ENCODE measurements at places on chromosomes 4 and X.

GRCh38 chr4:108213723-108214122 is 45.0 kb upstream of the LEF1 start:
- DNase-seq: no peak

GRCh38 chr4:77196866-77197265 is 39.9 kb downstream of the CCNG2 start:
- no peak for DNase-seq

DNA sequence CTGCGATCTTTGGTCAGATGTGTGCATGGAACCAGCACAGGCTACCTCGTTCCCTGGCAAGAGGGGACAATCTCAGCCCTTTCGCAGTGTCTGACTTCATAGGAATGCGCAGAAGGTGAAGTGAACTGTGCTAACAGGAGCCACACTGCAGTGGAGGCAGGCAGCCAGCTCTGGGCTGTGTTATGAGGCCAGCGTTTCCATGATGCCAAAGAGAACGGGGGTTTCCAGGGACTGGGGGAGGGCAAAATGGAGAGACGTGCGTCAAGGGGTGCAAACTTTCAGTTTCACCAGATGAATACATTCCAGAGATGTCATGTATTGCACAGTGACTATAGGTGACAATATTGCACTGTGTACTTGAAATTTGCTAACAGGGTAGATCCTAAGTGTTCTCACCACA is 30.4 kb downstream of the CLDN34 start:
- no peak for DNase-seq

GRCh38 chrX:97743014-97743413 is 859.3 kb downstream of the RPA4 start:
- no peak for DNase-seq

GRCh38 chr4:107740381-107740780 is 20.3 kb upstream of the PAPSS1 start:
- DNase-seq: no peak

DNA sequence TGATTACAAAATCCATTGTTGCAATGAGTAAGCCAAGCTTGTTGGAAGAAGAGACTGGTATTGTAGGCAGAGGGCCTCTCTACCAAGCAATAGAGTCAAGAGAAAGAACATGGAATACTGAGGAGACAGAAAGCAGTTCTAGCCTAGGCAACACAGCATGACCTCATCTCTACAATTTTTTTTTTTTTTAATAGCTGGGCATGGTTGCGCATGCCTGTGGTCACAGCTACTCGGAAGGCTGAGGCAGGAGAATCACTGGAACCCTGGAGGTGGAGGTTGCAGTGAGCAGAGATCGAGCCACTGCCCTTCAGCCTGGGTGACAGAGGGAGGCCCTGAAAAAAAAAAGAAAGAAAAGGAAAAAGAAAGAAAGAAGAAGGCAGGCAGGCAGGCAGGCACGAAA is 11.7 kb upstream of the ZBTB33 start:
- no peak for DNase-seq

DNA sequence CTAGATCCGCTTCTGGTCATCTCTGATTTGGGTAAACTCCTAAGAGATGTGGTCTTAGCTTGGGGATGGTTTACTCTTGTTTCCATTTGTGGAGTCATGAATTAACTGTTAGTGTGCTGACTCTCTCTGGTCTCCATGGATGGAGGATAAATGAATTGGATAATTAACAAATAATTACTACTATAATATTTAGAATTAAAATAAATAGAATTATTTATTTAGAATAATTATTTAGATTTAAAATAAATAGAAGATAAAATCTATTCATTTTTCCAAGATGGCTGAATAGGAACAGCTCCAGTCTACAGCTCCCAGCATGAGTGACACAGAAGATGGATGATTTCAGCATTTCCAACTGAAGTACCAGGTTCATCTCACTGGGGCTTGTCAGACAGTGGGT is 1587.4 kb upstream of the AGA start:
- no peak for DNase-seq

- DNase-seq: no peak
These were observed 63.7 kb downstream of the COL25A1 start for GRCh38 chr4:109238746-109239145.

DNA sequence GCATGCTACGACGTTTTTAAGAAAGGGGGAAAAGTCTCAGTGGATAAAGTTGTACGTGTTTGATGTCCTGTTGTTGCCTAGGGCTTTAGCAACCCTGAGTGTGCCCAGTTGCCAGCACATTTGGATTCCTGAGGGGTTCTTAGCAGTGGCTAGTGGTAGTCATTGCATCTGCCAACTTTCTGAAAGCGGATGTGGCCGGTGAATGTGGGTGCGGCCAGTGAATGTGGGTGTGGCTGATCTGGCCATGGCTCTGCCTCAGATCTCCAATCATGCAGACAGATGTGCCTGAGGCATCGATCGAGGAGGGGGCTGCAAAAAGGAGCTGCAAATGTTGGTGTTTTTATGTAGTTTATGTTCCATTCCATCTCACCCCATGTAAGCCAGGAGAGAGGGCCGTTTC is 41.5 kb upstream of the FAT1 start:
- no peak for DNase-seq

- no peak for DNase-seq
These were observed 660.6 kb upstream of the NR3C2 start for GRCh38 chr4:149102765-149103164.

- no peak for DNase-seq
These were observed 112.5 kb upstream of the ATP6AP2 start for GRCh38 chrX:40468033-40468846.

DNA sequence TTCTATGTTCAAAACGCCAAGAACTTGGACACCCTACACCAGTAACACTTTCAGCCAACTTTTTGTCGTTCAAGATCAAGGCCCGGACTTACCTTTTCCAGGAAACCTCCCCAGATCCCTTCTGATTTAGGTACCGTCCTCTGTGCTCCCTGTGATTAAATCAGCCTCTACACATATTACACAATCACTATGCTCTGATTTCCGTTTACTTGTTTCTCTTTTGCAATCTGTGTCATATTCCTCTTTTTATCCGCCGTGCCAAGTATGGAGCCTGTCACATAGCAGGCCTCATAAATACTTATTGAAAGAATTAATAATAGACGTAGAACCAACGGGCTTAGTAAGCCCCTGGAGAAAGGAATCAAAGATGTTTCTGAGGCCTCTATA is 722 bp upstream of the TMEM33 start:
- DNase-seq: no peak

GRCh38 chr4:56859841-56860240 is 38.3 kb upstream of the SPINK2 start:
- no peak for DNase-seq

GRCh38 chr4:47577779-47578553 is 92.9 kb downstream of the ATP10D start:
- DNase-seq: no peak

DNA sequence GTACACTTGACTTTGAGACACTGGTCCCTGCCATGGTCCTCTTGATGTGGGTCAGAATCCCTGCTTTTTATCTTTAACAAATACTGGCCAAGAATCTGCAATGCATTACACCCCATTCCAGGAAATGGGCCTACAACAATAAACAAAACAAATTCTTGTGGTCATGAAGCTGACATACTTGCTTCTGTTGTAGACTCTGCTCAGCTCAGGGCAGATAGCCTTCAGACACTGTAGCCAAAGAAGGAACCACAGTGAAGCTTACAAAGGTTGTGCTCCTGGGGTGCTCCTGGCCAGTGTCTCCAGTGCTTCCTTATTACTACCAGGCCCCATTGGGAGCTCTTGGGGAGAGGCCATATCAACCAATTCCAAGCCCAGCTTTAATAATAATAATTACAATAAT is 21.8 kb downstream of the KIAA1210 start:
- no peak for DNase-seq

GRCh38 chrX:124720532-124720931 is 374.2 kb downstream of the SH2D1A start:
- no peak for DNase-seq

- DNase-seq: no peak
These were observed 287.9 kb downstream of the CXXC4 start for GRCh38 chr4:104206784-104207183.

- DNase-seq: no peak
These were observed 23.3 kb downstream of the MECP2 start for GRCh38 chrX:154074199-154074598.

DNA sequence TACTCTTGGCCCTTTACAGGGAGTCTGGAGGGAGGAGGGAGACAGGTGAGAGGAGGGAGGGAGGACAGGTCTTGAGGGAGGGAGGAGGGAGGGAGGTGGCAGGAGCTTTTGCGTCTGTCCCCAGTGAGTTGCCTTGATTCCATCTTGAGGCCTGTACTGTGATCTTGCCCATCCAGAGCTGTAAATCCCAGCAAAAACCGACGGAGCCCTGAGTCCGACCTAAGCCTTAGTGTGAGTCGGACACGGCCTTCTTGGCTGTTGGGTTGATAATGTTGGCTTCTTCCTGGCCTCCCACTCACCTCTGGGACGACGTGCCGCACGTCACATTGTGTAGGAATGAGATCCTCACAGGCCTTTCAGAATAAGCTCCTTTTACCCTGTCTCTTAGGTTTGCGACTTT is 72.5 kb downstream of the RGS12 start:
- no peak for DNase-seq

GRCh38 chrX:65689377-65689776 is 21.9 kb downstream of the MSN start:
- DNase-seq: no peak

- DNase-seq: no peak
These were observed 61.9 kb upstream of the IRF2 start for GRCh38 chr4:184536065-184536880.

DNA sequence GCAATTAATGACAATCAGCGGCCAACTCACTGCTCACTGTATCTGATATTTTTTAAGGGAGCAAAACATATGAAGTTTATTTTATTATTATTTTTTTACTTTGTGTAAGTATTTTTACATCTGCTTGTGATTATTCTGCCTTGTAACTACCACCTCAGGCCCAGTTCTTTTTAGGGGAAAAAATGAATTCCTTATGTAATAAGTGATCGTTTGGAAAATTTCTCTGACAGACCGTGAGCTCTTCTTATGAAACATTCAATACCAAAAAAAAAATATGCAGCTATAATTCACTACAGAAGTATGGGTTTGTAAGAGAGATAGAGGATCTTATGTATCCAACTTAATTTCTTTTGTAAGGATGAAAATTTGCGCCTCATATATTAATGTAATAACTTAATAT is 33.5 kb upstream of the STOX2 start:
- DNase-seq: no peak

DNA sequence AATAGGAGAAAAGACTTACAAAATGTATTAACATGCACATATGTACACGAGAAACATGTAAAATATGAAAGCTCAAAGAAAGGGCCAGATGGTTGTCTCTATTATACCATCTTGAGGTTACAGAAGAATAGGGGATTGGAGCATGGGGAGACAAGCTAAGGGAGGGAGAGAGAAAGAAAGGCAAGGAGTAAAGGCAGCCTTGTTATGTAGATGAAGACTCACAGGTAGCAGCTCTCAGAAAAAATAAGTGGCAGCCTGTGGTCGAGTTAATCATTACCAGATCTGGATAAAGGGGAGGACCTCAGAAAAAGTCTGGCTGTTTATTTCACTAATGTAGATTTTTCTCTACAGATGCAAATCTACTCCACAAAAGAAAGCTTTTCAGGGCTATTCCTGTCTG is 26.6 kb upstream of the PPP1R2C start:
- no peak for DNase-seq

GRCh38 chr4:126269106-126269505 is 954.4 kb downstream of the FAT4 start:
- DNase-seq: no peak

- DNase-seq: no peak
These were observed 2.0 kb upstream of the LETM1 start for GRCh38 chr4:1857931-1858330.

DNA sequence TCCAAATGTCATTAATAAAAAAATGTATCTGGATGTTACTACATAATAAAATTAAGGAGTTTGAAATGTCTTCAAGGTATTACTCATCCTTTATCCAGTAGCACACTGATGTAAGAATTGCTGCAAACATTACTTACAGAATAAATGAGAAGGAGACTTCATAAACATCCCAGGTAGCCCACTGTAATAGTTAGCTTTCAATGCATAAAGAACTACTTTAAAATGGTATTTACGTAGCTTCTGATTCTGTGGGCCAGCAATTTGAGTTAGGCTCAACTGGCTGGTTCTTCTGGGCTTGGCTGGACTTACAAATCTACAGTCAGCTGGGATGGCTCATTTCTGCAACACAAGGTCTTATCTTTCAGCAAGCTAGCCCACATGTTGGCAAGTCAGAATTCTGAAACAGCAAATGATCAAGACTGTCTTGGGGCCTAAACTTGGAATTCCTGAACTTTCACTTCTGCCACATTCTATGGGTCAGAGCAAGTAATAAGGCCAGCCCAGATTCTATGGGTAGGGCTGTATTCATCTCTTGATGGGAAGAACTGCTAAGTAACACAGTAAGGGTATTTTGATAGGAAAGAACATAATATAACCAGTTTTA is 522.5 kb downstream of the IQCM start:
- DNase-seq: no peak

DNA sequence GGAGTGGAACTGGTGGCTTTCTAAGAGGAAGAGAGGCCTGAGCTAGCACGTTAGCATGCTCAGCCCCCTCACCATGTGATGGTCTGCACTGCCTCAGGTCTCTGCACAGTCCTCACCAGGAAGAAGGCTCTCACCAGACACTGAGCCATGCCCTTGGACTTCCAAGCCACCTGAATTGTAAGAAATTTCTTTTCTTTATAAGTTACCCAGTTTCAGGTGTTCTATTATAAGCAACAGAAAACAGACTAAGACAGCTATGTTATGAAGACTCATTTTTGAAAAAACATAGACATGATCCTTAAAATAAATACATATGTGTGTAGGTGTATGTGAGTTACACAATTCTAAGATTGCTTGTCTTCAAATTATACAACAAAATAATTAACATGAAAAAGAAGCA is 74.7 kb downstream of the CEP44 start:
- no peak for DNase-seq

GRCh38 chr4:142856576-142856975 is 10.5 kb upstream of the INPP4B start:
- no peak for DNase-seq

DNA sequence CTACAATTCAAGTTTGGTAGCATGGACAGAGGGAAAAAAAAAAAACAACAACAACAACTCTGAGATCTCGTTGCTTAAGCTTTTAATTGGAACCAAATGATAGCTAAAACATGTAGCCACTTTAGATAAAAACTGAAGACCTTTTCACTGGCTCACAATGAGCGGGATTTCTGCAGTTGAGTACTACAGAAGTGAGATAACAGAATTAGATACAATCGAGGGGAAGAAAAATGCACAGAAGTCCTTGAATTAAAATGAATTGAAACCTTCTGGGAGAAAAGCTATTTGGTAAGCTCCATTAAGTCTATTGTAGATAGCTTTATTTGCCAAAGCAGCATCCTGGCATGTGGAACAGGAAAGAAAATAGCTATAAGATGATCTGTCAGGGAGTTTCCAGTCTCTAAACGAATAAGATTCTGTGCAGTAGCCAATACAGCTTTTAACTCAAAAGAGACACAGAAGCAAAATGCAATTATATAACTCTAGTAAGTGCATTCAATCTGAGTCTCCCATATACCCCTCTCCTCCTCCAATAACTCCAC is 248.5 kb downstream of the ENOX2 start:
- DNase-seq: no peak

GRCh38 chr4:84697159-84697558 is 114.2 kb downstream of the CDS1 start:
- DNase-seq: no peak

Measured in T-helper 17 cell (primary cell).